Hematopoietic multipotent progenitor cell treated with erythropoietin and hydrocortisone succinate and interleukin-3 and kit ligand, for 6 days (in vitro differentiated cells): ENCODE measurements at places on chromosomes 3 and 15.

- no peak for DNase-seq
Measured at GRCh38 chr3:56880720-56881575, 79.2 kb upstream of the ARHGEF3 start.

DNA sequence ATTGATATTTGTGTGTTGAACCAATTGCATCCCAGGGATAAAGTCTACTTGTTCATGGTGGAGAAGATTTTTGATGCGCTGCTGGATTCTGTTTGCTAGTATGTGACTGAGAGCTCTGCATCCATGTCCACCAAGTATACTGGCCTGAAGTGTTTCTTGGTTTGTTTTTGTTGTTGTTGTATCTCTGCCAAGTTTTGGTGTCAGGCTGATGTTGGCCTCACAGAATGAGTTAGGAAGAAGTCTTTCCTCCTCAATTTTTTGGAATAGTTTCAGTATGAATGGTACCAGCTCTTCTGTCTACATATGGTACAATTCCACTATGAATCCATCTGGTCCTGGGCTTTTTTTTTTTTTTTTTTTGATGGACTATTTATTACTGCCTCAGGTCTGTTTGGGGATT is 50.9 kb upstream of the OSTN start:
- DNase-seq = no peak

DNA sequence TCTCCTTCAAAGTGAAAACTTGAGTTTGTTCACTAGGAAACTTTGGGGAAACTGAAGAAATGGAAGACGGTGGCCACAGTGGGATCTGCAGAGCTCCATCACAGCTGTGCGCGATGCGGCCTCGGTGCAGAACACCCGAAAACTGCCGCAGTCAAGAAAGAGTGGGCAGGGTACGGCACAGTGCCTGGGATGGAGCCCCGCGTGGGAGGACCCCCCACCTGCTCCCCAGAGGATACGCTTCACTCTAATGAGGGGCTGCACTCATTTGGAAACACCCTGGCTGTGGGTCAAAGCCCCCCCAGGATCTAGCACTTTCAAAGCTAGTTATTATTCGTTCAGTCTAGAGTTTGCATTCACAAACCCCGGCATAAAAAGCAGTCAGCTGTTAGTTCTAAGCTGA is 9.5 kb downstream of the ADAMTS17 start:
- no peak for DNase-seq

DNA sequence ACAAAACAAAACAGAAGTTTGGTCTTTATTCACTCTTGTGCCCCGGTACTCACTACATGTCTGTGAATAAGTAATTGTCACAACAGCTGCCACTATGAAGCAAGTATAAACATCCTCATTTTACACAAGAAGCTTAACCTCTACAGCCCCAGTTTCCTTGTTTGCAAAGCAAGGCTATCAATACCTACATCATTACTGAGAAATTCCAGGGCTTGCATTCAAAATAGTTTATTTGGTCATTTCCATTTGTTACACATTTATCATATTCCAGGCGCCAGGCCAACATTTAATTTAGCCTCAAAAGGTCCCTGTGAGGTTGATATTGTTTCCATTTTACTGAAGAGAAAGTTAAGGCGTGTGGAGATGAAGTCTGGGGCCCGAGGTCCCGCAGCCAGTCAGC is 161.4 kb upstream of the LRTM1 start:
- no peak for DNase-seq

DNA sequence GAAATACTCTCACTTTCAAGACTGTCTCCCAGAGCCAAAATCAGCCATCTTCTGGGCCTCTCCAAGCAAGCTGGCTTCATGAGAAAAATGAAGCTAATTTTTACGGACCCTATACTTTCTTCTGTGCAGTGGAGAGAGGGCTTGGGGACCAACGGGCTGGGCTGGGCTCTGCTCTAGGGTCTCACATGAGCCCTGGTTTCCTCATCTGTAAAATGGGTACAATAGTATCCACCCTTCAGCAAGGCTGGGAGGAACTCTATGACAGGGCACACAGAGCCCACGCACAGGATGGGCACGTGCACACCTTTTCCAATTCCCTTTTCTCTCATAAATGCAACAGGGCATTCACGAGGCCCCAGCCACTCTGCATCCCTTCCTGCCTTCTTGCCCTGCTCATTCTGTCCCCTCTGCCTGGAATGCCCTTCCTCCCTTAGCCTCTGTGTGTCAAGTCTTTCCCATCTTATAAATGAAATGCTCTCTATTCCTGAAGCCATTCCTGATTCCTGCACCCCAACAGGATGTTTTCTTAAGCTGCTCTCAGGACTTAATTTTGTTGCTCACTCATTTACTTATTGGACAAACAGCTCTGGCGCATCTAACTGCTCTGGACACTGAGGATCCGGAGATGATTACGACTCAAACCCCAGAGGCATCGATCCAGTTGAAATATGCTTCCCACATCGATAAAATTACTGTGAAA is 32.9 kb upstream of the SEC13 start:
- DNase-seq = no peak

DNA sequence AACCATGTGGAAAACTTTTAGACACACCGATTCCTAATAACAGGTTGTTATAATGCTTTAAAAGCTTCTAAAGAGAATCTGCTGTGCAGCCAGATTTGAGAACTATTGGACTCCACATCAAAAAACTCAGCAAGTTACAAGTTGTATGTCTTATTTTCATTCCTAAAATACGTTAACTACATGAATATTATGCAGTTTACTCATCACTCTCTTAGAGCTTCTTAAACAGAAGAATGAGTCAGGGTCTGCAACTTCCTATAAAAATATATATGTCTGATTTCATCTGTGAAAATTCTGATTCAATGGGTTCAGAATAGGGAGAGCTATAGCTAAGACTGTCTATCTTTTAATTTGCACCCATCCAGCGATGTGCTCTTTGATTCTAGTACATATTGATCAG is 244.2 kb upstream of the EPHA3 start:
- DNase-seq = no peak

GRCh38 chr3:113753376-113753985 is 6.6 kb downstream of the ATP6V1A start:
- no peak for DNase-seq

DNA sequence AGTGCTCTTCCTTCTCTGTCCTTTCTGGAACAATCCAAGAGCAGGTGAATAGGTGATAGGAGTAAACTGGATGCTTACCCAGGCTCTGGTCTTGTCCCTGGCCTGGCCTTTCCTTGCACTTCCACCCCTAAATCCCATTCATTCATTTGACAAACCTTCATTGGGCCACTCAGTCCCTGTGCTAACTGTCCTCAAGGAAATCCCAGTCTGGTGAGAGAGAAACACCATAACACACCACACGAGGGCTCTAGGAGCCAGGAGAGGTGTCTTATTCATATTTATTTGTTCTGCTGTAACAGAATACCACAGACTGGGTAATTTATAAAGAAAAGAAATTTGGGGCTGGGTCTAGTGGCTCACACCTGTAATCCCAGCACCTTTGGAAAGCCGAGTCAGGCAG is 22.8 kb downstream of the EFCC1 start:
- DNase-seq = peak; percentile 63

GRCh38 chr15:51189669-51190385 is 95.1 kb upstream of the TNFAIP8L3 start:
- no peak for DNase-seq

DNA sequence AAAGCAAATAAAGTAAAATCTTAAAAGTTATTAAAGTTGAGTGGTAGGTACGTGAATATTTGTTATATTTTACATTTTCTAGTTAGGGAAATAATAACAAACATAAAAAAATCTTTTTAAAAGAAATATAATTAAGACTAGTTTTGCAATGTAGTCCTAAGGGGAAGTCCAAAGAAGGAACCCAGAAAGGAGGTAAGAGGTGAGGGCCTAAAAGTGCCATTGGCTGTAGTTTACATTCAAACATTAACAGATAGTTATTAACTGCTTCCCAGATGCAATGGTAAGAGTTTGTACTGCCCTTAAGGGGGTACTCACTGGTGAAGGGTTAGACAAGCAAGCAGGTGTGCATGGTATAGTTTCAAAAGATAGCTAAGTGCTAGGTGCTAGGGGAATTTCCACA is 79.2 kb downstream of the B3GALNT1 start:
- no peak for DNase-seq

- DNase-seq = no peak
Measured at GRCh38 chr3:184448321-184449160, 68.7 kb downstream of the CHRD start.

- DNase-seq = no peak
Measured at GRCh38 chr3:78569804-78570203, 1198.0 kb downstream of the ROBO1 start.

DNA sequence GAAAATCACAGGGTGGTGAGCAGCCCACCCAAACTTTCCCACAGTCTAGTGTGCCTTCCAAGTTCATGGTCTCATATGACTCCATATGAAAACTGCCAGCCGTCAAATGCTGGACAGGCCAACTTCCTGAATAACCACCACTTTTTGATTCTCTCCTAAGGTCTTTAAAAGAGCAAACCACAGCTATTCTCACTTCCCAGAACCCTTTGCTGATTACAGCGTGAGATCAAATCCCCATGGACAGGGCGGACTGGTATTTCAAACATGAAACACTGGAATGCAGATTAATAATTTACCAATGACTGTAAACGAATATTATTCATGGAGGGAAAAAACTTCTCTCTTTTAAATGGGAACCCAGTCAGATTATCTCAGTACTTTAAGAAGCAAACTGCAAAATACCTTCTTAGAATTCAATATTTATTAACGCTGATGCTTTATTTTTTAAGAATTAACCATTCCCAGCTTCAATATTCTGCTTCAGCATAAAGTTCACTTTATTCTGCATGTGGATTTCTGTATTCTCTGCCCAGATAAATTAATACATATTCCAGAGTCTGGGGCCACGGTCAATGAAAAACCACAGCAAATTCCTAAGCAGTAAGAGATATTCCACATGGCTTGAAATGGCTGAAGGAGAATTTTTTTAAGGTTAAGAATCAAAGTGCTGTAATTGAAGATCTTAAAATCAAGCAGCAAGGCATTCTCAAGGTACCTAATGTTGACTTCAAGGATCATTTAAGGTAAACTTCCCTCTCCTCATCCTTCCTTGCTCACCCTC is 42.9 kb downstream of the MYO1E start:
- no peak for DNase-seq

DNA sequence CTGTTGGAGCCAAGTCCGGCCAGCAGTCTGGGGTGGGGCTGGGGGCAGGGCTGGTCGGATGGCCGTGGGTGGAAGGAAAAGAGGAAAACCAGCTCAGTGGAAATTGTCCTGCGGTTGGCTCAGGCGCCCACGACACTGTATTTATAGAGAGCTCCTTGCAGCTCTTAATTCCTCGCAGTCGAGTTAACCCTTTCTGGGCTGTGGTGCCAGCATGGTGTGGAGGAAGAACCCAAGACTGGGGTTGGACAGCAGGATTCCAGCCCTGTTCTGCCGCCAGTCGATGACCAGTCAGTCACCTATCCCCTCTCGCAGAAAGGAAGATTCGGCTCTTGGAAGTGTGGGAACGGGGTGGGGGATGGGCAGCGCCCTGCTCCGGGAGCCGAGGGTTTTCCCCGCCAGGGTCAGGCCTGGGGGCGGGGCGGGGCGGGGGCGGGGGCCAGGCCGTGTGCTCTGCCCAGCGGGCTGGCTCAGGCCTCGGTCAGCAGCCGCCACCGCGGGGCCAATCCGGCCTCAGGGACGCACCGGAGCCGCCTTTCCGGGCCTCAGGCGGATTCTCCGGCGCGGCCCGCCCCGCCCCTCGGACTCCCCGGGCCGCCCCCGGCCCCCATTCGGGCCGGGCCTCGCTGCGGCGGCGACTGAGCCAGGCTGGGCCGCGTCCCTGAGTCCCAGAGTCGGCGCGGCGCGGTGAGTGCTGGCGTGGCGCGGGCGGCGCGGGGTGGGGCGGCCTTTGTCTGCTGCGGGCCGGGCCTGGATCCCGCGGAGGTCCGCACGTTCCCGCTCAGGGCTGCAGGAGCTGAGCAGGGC is at the start of gene CD276:
Gene CD276, plus strand, starts transcription at position 607 of the 804 bp plus-strand sequence. CDS start 15,257 bp downstream, outside the sequence.
- peak; percentile 23 for DNase-seq

GRCh38 chr3:53104762-53105161 is 25.5 kb downstream of the RFT1 start:
- DNase-seq = no peak

DNA sequence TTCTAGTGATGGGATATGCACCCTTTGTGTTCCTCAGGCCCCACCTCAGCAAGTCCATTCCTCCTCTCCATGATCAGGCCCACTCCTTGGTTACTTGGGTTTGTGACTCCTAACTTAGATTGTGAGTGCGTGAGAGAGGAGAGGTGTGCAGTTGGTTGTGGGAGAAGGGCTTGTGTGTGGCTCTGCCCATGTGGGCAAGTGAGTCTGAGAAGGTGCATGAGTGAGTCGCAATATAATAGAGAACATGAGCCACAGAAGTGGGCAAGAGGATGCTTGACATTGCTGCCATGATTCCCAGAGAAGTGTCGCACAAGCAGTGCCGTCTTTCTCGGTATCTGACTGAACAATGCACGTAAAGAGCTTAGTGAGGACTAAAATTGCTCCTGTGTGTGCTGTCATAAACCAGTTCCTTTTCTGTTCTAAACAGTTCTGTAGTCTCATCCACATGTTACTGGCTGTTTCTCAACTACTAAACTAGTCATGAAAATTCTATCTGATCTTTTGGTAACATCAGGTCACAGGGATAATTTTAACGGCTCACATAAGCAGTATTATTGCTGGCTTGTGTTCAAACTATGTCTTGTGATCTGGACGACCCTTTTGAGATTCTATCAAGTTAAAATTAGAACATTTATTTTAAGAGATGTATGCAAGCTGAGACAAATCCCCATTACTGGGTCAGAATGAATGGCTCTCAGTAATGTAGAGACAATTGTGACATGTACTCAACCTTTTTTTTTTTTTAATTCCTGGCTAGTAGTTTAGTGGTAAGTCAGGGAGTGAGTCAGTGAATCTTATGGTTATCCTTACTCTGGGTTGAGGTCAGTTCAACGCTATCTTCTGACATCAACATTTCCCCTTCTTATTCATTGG is 25.6 kb downstream of the GYG1 start:
- DNase-seq = peak; percentile 12

DNA sequence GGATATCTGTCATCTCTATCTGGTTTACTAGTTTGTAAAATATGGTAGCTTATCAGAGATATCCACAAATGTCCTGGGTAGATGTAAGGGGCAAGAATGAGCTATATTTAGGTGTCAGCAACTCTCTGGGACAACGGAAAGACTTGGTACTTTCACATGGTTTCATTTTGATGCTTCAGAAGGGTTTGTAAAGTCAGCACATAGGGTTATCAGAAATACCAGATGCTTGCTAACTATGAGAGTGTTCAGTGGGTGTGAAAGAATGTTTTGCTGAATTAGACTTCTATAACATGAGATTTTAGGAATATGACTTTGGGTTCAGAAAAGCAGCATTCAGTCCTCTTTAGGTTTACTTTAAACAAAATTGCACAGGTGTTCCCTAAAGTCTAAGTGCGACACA is 466.5 kb upstream of the PDZRN3 start:
- DNase-seq = no peak

DNA sequence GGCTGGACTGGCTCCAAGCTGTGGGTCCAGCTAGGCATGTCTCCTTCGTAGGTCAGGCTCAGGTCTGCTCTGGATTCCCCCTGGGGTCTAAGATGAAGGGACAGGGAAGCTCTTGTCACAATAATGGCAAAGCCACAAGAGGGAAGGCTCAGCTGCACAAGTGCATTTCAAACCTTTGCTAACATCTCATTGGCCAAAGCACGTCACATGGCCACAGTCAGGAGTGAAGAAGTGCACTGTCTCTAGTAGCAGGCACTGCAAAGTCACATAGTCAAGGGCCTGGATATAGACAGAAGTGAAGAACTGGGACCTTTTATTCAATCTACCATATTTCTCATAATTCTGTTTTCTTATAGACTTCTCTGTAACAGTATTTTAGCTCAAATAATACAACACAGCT is 20.1 kb downstream of the DLEC1 start:
- DNase-seq = no peak
